Brain microvascular endothelial cell (primary cell): ENCODE measurements at places on chromosomes 2 and 18.

DNA sequence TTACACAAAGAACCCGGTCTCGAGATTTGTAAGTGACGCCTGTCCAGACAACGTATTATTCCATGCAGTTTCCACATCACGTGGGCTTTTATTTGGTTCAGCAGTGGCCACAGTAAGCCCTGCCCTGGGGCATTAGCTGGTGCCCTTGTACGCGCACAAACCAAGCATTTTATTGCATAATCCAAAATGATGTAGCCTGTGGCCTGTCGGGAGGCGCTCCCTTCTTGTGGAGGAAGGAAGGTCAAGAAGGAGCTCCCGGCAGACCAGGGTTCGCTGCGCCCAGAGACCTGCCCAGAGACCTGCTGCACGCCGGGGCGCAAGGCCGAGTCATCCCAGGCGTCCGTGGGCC, 179.6 kb upstream of the ALKAL2 start:
- DNase-seq, result no peak

DNA sequence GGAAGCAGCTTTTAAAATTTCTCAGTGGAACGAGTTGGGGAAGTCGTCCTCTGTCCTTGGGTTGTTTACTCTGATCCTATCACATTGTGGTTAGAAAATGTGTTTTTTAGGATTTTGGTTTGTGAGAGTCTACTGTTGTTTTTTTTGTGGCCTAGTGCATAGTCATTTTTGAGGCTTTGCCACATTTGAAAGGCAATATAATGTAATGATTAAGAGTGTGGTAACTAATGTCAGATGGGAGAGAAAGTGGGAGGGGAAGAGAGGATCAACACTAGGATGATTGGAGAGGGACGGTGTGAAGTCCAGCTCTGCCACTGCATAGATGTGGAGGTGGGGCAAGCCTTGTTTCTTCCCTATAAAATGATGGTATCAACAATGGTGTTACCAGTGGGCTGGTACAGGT, 8.5 kb downstream of the SP140L start:
- DNase-seq, result no peak

- DNase-seq, result no peak
Measured at GRCh38 chr18:48595703-48596218, 56.9 kb downstream of the CTIF start.

GRCh38 chr2:216139884-216140283, 30.7 kb downstream of the XRCC5 start:
- DNase-seq, result no peak

- DNase-seq, result peak; percentile 54
Measured at GRCh38 chr2:216698895-216699294, 3.5 kb upstream of the IGFBP5 start.

- no peak for DNase-seq
Measured at GRCh38 chr2:42880738-42881690, 88.6 kb upstream of the HAAO start.

GRCh38 chr18:74489676-74490075, 6.5 kb upstream of the CNDP2 start:
- peak; percentile 19 for DNase-seq

- peak; percentile 20 for DNase-seq
Measured at GRCh38 chr2:65660340-65660739, 227.9 kb upstream of the SPRED2 start.

DNA sequence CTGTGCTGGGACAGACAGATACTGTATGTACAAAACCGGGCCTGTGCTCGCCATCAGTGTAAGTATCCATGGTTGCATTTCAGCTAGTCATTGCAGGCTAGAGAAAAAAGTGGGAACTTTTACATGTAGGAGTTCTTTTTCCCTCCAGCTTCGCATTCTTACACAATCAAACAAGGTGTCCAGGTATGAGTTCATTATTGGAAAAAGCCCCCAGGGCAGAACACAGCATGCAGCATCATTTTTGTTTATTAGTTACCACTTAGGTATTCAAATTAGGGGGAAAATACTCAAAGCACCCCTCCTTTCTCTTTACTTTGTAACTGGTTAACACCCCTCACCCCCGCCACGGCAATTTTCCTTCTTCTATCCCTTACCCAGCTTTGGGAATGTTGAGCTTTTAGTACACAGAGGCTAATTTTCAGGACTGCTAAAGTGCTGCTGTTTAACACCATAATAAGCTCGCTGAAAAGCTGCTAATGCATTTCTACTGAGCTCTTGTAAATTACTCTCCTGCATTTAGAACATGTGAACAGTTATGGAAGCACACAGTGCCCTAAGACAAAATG, 13.6 kb downstream of the UPP2 start:
- no peak for DNase-seq

- peak; percentile 28 for DNase-seq
Measured at GRCh38 chr2:102839668-102840388, 78.0 kb downstream of the TMEM182 start.

- DNase-seq, result no peak
Measured at GRCh38 chr2:134416637-134417036, 162.8 kb downstream of the MGAT5 start.

DNA sequence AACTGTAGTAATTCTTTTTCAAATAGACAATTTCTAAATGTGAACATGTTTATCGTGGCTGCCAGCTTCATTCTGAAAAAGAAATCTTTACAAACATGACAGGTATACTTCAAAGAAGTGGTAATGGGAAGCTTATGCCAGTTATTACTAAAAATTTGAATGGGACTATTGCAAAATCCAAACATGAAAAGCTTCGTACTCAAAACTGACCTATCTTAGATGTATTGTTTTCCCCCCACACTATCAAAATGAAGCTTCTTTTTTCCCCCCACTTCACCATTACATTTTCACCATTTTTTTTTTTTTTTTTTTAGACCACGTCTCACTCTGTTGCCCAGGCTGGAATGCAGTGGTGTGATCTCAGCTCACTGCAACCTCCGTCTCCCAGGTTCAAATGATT, 50.4 kb upstream of the SERTAD2 start:
- no peak for DNase-seq

DNA sequence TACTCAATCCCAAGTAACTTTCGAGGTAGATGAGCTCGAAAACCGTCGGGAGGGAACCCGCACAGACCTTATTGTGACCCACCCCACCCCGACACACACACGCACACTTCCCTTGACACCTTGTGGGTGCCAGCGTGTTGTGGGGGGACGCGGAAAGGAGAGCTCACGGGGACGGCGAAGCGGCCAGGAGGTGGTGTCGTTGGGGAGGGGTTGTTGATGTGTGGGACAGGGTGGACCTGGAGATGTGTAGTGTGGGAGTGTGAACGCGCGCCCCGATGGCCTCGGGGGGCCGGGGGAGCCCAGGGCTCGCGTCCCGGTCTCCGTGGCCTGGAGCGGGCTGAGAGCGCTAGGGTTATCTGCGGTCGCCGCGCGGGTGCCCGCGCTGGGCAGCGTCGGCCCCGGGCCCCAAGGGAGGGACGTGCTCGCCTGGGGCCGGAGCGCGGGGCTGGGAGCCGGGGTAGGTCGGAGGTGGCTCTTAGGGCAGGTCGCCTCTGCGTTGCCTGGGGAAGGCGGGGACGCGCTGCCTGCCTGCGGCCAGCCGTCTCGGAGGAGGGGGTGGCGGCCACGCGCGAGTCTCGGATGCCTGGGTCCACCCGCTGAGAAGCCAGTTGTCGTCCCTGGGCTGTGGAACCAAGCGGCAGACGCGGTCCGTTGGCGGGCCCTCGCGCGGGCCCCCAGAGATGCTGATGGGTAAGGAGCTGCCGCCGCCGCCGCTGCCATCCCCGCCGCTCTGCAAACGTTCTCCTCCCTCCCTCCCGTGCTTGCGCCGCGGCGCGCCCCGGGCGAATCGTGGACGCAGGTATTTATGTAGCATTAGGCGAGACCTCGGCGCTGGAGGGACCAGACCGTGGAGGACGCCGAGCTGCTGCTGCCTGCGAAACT, 1.6 kb downstream of the KLHL29 start:
- no peak for DNase-seq

GRCh38 chr2:66569974-66570373, 135.0 kb downstream of the MEIS1 start:
- DNase-seq, result no peak

- DNase-seq, result no peak
Measured at GRCh38 chr2:159846564-159846963, 48.6 kb upstream of the CD302 start.

DNA sequence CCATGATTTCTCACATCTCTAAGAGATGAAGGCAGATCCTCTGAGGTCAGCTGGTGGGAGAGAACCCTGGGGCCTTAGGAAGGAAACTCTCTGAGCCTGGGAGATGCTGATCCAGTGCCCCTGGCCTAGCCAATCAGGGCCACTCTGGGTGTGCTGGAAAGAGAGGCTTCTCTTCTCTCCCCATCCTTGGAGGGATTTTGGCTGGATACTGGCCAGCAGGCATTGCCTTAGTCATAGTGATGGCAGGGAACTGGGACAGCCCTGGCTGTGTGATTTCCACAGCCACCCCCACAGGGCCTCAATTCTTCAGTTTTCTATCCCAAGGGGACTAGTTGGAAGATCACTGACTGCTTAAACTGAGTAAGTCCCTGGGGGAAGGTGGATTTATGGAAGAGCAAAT, 26.6 kb upstream of the PLB1 start:
- DNase-seq, result peak; percentile 24

GRCh38 chr2:209368406-209368805, 55.4 kb upstream of the MAP2 start:
- no peak for DNase-seq

GRCh38 chr2:174951745-174952144, 53.4 kb downstream of the CHN1 start:
- peak; percentile 49 for DNase-seq

- DNase-seq, result no peak
Measured at GRCh38 chr2:27728081-27728858, 43.2 kb upstream of the MRPL33 start.

DNA sequence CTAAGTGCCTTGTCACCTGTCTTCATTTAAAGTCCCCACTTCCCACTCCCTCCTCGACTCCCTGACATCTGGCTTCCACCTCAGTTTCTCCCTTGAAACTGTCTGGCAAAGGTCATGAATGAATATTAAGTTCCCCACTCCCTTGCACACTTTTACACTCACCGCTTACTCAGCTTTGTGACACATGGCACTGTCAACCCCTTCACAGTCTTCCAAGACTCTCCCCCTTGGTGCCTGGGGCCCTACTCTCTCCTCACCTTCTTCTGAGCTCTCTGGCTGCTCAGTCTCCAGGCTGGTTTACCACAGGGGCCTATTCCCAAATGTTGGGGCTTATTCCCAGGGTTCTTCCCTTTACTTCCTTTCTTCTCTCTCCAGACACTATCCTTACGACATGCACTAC, 17.9 kb upstream of the PTPN4 start:
- no peak for DNase-seq

GRCh38 chr2:95052804-95053479, 27.4 kb downstream of the MAL start:
- DNase-seq, result no peak

GRCh38 chr2:238235331-238235732, 4.5 kb downstream of the HES6 start:
- DNase-seq, result no peak

DNA sequence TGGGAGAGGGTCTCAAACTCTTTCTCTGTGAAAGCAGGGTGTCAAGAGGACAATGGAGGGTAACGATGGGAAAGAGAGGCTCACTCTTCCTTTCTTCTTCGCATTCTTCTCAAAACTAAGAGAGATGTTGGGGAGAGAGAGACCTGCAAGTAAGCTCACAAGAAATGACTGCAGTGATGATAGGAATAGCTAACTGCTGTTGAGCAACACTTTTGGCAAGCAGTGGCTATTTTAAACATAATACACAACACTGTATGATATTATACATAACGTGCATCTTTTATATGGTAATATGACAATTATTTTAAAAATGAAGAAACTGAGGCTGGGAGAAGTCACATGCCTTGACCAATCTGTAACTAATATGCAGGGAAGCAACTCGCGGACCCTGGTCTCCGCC, 247.5 kb downstream of the CMPK2 start:
- no peak for DNase-seq

DNA sequence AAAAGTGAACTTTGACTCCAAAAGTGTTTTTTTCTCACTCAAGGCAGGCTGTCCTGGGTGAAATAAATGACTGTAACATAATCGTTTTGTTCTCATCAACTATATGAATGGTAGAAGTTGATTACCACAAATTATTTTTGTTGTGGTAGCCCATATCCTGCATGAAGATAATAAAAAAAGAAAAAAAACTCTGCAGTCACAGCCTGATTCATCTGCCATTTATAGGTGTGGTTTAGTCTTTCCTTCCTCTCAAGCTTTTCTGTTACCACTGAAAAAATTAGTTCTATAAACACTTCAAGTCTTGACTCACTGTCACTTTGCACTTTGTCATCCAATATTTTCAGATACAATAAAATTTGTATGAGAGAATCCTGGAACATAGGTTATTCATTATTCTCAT, 522.0 kb downstream of the PLCL1 start:
- no peak for DNase-seq

GRCh38 chr2:235135990-235136561, 184.3 kb downstream of the SH3BP4 start:
- DNase-seq, result peak; percentile 75

GRCh38 chr18:3345452-3345851, 83.5 kb downstream of the MYL12B start:
- DNase-seq, result no peak

GRCh38 chr2:102111823-102112222, 30.7 kb upstream of the IL1R1 start:
- no peak for DNase-seq

DNA sequence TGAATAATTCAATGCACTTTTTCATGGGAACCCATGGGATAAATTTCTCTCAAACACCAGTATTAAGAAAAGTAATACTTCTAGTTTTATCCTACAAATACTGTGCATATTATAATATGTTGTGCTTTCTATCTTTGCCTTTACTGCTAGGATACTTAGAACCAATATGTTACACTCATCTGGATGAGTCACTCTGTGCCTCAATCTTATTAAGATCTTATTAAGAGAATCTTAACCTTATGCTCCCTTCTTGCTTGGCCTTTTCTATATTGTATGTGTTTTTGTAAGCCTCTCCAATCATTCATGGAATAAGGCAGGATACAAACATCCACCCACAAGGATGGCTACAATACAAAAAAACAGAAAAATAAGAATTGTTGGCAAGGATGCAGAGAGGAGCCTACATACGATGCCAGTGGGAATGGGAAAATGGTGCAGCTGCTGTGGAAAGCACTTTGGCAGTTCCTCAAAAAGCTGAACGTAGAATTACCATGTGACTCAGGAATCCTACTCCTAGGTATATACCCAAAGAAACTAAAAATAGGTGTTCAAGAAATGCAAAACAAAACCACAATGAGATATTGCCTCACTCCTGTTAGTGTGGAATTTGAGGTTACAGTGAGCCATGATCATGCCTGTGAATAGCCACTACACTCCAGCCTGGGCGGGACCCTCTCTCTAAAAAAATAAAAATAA, 10.7 kb upstream of the TWSG1 start:
- DNase-seq, result no peak

DNA sequence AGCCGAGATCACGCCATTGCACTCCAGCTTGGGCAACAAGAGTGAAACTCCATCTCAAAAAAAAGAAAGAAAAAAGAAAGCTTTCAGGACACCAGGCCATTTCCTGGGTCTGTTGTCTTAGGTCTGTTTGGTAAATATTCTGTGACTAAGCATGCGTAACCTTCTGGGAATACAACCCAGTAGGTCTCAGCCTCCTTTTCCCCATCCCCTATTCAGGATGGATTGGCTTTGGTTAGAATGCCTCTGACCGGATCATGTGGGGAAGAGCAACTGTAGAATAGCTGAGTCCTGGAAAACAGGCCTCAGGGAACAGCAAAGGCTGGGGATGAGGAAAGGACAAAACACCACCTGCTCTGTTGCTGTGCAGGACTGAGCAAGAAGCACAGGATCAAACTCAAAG, 1.6 kb upstream of the PDCL3 start:
- no peak for DNase-seq
